ENCODE measurements at places on chromosomes 5 and 9.
A peak's percentile ranks its signal among the peaks of the same experiment; 100 is the strongest.

DNA sequence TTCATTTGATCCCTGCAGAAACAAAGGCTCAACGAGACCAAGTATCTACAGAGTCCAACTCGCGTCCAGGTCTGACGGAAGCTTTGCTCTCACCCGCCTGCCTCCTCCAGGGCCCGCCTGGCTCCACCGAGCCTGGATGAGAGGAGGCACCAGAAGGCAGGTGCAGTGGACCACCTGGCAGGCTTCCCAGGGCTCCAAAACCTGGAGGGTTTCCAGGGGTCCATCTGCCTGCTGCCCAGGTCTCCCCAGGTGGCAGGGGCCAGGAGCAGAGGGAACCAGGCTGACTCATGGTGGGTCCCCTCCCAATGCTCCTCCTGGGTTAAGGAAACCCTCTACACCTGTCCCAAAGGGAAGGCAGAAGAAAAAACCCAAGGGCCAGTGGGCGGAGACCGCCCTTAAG lies 59.5 kb downstream of the VAV2 start:
- DNase-seq = no peak

DNA sequence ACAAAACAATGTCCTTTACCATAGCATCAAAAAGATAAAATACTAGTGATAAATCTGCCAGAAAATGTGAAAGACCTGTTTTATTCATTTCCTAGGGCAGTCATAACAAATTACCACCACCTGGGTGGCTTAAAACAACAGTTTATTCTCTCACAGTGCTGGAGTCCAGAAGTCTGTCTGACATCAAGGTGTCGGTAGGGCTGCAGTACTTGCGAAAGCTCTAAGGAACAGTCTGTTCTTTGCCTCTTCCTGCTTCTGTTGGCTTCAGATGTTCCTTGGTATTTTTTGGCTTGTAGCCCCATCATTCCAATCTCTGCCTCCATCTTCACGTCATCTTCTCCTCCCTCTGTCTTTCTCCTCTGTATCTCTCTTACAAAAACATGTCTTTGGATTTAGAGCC lies 51.0 kb downstream of the PTPDC1 start:
- no peak for DNase-seq

GRCh38 chr9:123925819-123926218 lies 4.1 kb downstream of the DENND1A start:
- DNase-seq = no peak

DNA sequence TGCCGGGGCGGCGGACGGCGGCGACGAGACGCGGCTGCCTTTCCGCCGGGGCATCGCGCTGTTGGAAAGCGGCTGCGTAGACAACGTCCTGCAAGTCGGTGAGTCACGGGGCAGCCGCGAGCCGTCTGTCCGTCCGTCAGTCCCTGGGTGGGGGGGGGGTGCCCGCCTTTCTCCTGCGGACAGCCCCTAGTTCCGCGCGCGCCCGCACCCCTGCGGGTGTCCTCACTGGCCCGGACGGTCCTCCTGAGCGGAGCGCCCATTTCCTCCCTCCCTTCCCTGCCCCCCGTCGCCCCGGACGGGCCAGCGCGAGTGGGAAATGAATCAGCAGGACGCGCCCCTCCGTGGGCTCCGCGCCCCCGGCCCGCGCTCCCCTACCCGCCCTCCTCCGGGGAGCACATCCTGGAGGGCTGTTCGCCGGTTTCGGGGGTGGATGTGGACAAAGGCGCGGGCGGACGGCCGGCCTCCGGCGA lies 828 bp downstream of the ZSWIM6 start:
- peak; percentile 56 for DNase-seq

GRCh38 chr5:98557916-98558315 lies 215.5 kb upstream of the RGMB start:
- no peak for DNase-seq

GRCh38 chr5:169606279-169606678 lies 22.7 kb downstream of the SPDL1 start:
- DNase-seq = no peak

GRCh38 chr5:138832218-138832617 lies 42.9 kb downstream of the LRRTM2 start:
- DNase-seq = no peak

DNA sequence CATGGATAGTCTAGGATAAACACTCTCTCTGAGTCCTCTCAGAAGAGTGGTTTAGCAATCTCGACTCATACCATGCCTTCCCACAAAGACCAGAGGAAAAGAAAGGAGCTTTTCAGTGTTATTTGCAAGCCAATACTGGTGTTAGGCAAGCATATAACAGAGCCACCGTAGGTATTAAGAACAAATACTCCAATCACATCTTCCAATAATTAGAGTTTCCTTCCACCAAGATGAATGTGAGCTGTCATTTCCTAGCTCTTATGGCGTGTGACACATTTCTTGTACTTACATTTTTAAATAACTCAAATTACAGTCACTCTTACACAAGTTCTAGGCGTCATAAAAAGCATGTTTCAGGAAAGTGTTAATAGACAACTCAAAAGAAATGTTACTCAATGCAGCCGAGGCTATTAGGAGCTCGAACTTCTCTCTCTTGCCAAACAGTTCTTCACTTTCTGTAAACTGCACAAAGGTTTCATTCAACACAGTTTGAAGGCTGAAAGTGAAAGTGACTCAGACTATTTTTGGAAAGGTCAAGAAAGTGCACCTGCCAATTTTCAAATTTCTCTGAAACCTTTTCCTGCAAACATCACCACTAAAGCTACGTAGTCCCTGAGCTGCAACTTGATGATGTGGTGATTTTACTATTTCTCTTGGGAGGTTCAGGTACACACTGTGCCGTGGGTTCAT lies 153.8 kb downstream of the AUH start:
- DNase-seq = no peak

GRCh38 chr9:91495450-91495849 lies 71.8 kb upstream of the NFIL3 start:
- DNase-seq = no peak

GRCh38 chr9:9881692-9882091 lies 731.1 kb downstream of the PTPRD start:
- DNase-seq = no peak

- DNase-seq = no peak
These were observed 261.0 kb downstream of the ROR2 start for GRCh38 chr9:91689006-91689405.

- DNase-seq = no peak
These were observed 38.9 kb upstream of the NR3C1 start for GRCh38 chr5:143442385-143442784.

DNA sequence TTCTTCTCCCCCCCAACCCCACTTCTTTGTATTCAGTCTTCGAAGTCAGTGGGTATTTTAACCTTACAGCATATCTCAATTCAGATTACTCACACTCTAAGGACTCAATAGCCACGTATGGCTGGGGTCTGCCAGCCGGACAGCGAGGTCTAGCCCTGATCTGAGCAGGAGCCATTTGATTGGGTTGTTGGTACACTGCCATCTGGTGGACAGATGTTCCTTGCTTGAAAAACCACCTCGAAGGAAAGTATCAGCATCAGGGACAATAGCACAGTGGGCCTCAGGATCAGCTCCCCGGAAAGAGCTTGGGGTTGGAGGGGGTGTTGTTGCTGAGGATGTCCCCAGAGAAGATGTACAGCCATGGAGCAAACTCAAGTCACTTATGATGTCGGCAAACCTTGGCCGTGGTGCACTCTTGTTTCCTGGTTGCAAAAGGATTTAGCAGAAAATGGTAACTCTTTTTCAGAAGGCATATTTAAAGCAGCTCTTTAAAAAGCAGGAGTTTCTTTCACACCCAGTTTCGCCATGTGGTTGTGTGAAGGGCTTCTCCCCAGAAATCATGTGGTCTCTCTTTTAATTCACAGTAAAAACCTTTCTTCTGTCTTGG lies 31.7 kb upstream of the KCNMB1 start:
- DNase-seq = no peak

DNA sequence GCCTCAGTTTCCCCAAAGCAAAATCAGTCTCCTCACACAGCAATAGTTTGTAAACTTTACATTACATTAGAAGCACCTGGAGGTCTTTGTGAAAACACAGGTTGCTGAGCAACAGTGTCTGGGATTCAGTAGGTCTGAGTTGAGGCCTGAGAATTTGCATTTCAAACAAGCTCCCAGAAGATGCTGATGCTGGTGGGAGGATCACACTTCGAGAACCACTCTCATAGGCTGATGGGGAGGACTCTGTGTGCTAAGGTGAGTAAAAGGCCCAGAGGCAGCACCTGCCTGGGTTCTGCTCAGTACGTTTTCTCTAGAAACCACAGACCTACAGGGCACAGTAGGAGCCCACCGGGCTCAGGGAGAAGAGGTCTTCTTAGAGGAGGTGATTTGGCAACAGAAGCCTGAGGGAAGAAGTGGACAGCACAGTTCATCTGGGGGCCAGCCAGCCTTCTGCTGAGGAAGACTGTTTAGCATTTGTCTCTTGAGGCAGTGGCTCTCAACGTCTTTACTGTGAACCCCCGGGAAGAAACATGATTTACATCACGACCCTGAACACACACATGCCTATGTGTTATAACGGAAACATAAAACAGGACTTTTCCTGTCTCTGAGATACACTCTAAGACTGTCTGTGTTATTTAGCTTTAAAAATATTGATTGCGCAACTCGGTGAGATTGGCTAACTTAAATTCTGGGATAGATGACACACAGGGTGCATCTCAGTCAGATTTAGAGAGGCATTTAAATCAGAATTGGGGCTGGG lies 24.8 kb upstream of the DENND1A start:
- no peak for DNase-seq

DNA sequence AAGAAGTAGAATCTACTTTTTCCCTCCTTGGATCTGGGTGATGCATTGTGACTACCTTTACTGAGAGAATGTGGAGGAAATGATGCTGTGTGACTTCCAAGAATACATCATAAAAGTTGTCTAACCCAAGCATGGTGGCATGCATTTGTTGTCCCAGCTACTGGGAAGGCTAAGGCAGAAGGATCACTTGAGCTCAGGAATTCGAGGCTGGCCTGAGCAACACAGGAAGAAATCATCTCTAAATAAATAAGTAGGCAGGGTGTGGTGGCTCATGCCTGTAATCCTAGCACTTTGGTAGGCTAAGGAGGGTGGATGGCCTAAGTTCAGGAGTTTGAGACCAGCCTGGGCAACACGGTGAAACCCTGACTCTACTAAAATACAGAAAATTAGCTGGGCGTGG lies 143.2 kb upstream of the VLDLR start:
- DNase-seq = no peak

DNA sequence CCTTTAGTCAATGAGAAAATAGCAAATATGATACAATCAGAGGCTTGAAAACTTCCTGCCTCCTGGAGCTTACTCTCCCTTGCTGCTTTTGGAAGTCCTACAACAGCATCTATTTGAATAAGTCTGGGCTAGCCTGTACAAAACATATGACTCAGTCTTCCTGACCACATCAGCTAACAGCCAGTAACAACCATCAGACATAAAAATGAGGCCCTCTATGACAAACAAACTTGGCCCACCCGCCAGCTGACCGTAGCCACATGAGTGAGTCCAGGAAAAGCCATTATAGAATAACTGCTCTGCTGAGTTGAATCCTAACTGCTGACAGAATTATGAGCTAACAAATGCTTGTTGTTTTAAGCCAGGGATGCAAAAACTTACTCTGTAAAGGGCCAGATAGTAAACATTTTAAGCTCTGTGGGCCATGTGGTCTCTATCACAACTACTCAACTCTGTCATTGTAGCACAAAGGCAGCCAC lies 347.6 kb downstream of the PTPRD start:
- DNase-seq = no peak

GRCh38 chr5:13574574-13574973 lies 369.9 kb downstream of the DNAH5 start:
- DNase-seq = no peak

DNA sequence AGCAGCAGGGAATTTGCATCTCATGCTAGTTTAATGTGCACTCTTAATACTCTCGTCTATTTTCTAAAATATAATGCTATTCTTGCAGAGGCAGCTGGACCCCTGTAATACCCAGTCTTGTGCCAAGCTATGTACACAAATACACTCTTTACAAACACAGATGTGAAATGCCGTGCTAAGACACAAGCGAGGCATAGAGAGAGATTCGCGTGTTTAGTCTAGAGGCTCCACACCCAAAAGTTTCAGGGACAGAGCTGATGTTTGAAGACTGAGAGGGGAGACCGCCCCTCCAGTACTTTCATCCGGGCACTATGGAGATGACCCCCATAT lies 1.2 kb downstream of the DPYSL3 start:
- DNase-seq = no peak

- no peak for DNase-seq
These were observed 89.3 kb downstream of the SEMA5A start for GRCh38 chr5:9456435-9457042.

Measured in mesothelial cell of epicardium (in vitro differentiated cells).